Vagina (tissue), 2 donors: ENCODE measurements at places on chromosomes 2 and 18.

DNA sequence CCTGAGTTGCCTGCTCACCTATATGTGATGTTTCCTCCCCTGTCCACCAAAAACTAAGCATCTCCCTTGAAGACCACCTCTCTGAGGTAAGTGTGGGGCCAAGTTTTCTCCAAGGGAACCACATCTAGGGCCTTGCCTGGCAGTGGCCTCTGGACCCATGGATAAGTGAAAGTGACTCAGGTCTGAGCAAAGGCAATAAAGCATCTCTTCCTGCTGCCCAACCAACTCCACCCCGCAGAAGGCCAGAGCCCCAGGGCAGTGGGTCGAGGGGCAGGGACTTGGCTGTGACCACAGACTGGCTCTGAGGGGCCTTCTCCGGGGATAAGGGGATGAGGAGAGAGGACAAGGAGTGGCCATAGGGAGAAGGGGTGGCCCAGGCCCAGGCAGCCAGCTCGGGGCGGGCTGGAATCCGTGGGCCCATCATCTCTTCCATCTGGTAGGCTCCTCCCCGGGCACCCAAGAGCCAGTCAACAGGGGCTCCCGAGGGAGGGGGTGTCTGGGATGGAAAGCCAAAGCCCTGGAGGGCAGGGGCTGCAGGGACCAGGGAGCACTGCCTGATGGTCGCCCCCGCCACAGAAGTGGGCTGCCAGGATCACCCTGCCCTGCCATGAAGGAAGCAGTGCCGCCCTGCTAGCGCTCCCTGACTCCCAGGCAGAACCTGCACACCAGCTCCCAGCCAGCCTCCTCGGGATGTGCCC, 33.4 kb downstream of the EMX1 start:
- DNase-seq: no peak

DNA sequence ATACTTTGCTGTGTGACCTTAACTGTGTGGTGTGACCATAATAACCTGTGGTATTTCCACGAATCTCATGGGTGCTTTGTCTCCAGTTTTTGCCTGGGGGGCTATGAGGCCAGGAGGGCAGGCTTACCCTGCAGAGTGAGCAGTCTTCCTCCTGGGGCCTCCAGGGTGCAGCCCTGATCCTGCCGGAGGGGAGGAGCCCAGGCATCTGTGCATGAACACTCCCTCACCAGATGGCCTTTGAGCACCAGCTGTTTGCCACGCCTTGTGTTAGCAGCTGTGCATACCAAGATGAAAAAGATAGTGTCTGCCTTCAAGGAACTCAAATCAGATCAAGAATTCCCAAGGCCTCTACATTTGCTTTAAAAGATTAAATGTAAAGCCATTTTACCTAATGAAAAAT, 75.0 kb upstream of the RBM44 start:
- peak; percentile 40 for DNase-seq

GRCh38 chr2:236982693-236983455, 102.8 kb upstream of the COPS8 start:
- no peak for DNase-seq

DNA sequence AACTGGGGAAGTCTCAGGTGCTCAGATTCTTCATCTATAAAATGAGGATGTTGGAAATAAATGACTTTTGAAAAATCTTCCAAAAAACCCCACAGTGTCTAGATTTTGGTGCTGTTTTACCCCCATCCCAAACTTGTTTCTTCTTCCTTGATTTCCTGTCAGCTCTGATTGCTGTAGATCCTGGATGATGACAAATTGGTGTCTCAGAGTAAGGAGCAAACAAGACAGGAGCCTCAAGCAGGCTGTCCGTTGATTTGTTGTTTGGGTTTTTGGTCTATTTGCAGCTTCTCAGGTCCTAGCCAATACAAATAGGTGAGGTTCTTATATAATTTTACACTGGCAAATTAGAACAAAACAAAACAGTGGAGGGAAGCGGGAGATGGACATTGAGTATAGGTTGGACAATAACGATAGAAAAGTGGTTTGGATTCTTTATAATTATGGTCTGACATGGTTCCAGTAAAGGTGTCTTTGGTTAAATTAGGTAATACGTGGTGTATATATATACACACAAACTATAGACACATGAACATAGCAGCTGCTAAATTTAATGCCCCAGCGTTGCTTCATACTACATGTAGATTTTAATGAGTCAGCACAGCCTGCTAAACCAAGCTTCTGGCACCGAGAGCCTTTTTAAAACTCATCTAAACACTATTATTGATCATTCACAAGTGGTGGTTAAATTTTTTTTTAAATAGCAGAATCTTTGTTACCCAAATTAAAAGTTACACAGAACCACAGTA, 142.5 kb downstream of the FMNL2 start:
- DNase-seq: no peak

- no peak for DNase-seq
Observed at GRCh38 chr2:192197357-192197756, 2.6 kb upstream of the TMEFF2 start.
